Left lobe of liver (tissue), 2 donors: ENCODE measurements at places on chromosomes 7 and 10.

- DNase-seq, result no peak
These were observed 18.7 kb upstream of the CRHR2 start for GRCh38 chr7:30700941-30701340.

DNA sequence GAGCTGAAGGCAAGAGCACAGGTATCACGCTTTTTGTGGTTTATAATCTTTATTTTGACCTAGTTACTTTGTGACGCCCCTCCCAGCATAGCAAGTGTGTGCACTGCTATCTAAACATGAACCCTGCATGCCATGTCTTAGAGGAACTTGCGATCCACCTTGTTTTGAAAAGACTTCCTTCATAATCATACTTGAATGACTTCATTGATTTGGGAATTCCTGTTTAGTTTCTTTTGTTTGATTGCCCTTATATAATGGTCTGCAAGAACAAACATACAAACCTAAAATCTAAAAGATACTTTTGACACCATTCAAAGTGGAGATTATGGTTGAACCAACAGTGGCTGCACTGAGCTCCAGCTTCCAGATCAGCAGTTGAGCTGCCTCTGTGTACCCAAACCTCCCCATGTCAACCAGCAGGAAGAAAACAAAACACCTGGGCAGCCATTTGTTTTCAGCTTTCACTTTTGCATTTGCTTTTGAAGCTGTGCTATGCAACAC lies 132.6 kb downstream of the CELF2 start:
- no peak for DNase-seq

DNA sequence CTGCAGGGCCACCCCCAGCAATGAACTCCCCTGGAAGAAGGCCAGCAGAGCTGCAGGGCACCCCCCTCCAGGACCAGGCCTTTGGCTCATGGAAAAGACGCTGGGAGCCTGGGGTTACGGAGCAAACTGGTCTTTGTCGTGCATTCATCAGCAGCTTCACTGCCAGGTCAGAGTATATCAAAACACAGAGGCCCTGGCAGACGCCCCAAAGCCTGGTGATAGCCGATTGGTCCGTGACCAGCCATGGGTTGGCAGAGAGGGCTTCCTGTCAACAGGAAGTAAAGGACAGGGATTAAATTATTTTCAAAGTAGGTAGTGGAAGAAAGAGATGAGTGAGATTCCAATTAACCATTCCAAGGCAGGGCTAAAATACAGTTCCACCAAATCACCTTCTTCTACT lies 9.0 kb downstream of the PRKAG2 start:
- DNase-seq, result peak; percentile 95

DNA sequence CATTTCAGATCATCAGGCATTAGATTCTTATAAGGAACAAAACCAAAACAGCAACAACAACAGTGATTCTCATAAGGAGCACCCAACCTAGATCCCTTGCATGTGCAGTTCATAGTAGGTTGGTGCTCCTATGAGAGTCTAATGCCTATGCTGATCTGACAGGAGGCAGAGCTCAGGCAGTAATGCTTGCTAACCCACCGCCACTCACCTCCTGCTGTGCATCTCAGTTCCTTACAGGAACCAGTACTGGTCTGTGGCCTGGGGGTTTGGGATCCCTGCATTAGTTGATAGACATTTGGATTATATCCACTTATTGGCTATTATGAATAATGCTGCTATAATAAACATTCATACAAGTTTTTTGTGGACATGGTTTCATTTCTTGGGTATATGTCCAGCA lies 14.0 kb downstream of the MKLN1 start:
- DNase-seq, result no peak
